ENCODE measurements at places on chromosomes 2 and 18.

GRCh38 chr2:204051476-204051875 lies 114.9 kb downstream of the ICOS start:
- DNase-seq = no peak

DNA sequence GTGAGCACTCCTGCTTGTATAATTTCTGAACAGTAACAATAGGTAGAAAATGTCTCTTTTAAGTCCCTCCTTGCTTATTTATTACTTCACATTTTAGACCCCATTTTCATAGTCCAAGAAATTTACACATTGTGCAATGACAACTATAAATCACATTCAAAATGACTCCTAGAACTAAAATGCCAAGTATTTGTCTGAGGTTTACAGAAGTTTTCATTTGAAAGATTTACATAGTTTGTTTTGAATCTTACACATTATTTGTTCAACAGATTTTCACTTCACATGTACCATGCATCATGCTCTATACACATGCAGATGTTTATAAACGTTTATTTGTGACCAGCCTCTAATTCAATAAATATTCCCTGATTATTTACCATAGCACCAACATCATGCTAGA lies 15.7 kb upstream of the TRIB2 start:
- no peak for DNase-seq

DNA sequence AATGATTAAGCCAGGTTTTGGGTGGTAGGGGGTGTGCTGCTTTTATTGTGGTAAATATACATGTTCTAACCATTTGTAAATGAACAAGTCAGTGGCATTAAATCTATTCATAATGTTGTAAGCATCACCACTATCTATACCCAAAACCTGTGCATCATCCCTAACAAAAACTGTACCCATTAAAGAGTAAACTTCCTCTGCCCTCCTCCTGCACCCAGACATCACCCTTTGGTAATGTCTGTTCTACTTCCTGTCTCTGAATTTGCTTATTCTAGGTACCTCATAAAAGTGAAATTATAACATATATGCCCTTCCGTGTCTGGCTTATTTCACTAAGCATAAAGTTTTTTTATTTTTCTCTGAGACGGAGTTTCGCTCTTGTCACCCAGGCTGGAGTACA lies 14.1 kb downstream of the RIF1 start:
- DNase-seq = no peak

DNA sequence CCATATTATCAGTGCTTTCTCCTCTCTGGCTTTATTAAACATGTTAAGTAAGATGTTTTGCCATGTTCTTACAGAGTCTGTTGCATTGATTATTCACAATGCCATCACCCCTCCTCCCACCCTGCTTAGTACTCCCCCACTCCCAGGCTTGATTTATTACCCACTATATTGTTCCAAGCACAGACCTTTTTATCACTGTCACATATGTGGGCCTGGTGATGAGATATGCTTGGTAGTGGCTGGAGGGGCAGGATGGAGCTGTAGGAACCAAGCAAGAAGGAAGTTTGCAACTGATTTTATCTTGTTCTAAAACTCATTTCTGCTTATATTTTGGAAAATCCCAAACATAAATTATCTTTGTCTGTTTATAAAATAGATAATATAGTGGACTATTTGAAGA lies 748.2 kb upstream of the CELF4 start:
- no peak for DNase-seq

DNA sequence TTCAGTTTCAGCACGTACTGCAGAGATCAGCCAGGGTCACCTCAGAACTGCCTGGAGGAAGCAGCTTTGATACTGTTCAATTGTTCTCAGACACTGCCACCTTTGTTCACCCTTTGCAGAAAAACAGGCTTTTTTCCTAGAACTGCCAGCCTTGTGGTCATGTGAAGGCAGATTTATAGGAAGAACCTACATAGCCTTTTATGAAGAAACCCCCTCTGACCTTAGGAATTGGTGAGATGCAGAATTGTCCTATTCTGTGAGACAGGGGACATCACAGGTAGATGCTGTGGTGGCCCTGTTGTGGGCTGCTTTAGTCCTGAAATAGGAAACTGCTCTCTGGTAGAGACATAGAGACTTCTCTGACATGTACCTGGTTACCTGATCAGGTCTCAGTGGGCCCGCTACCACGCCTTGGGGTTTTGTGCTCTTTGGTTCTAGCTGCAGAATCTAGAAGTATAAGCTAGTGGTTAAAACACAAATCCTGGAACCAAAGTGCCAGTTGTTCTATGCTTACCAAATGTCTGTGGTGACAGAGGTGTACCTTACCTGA lies 206.6 kb downstream of the AGPS start:
- no peak for DNase-seq

DNA sequence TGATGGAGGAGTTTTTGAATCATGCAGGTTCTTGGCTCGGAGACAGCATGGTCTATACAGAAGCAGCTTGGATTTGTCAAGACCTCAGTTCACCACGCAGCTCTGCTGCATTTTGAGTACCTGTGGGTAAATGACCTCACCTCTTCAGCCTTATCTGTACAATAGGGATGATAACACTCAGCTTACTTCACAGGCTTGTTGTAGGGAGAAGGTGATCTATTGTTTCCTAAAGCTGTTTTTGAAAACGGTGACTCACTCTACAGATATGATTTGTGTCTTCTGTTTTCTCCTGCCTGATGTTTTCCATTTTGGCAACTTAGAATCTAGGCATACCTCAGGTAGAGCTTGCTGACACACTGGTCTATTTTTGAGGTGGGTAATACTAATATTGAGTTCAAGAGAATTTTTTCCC lies 80.3 kb downstream of the FMNL2 start:
- DNase-seq = peak; percentile 35

- DNase-seq = no peak
Observed at GRCh38 chr2:159926695-159927094, 128.7 kb upstream of the CD302 start.

- DNase-seq = no peak
Observed at GRCh38 chr2:233772583-233772982, 5.5 kb upstream of the MROH2A start.

DNA sequence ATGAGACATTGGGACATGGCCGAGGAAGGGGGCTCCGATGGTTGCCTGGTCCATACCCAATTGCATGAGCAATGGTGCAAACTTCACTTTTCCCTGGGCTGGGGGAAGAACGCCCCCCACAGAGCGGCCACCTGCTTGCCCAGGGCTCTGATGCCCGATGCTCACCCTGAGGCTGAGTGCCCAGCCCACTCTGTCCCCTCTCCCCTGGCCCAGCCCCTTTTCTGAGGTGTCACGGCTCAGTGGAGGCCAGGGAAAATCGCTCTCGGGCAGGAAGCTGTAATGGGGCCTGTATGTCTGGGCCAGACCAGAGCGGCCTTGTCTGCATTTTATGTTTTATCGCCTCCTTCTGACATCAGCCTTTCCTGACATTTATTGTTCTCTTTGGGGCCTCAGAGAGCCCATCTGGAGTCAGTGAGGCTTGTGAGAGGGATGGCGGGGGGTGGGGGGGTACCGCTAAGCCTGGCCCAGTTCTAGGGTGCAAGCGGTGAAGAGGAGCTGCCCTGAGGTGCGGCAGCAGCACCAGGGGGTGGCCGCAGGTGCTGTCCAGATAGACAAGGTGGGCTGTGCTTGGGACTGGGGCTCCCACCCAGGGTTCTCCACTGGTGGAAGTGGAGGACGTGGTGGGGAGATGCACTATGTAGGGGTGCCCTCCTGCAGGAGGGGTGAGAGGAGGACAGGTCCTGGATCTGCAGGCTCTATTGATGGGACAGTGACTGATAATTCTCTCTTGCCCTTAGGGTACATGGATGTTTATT lies 46.2 kb downstream of the INHBB start:
- no peak for DNase-seq

GRCh38 chr2:212237350-212238095 lies 301.1 kb downstream of the ERBB4 start:
- DNase-seq = no peak

DNA sequence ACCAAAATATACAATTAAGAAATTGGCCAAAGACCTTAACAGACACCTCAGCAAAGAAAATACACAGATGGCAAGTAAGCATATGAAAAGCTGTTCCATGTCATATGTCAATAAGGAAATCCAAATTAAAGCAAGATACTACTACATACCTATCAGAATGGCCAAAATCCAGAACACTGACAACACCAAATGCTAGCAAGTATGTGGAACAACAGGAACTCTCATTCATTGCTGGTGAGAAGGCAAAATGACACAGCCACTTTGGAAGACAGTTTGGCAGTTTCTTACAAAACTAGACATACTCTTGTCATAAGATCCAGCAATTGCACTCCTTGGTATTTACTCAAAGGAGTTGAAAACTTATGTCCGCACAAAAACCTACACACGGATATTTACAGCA lies 20.3 kb upstream of the DNAJC10 start:
- DNase-seq = no peak

- DNase-seq = no peak
Observed at GRCh38 chr18:36503477-36503876, 206.0 kb downstream of the FHOD3 start.

DNA sequence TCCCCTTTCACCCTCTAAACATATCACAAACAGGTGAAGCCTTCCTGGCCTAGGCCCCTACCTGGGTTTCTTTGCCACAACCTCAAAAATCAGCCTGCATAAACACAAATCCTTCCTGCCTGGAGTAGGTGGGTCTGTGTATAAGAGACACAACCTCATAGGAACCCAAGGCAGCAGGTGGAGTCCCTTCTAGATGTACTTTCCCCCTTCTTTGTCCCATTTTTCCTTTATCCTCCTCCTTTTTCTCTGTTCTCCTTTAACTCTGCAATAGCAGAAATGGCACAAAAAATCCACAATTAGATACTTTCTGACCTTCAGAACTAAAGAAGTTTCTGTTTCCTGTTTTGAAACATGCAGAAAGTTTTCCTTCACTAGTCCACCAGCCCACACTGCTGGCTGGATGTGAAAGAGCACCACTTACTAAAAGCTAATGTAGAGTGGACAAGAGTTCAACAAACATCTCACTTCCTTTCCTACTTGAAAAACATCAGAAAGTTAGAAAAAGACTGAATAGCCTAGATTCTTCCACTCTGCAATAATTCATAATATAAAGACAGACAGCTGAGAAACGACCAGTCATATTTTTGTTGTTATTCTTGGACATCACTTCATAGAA lies 11.2 kb downstream of the SLC40A1 start:
- no peak for DNase-seq

- no peak for DNase-seq
Observed at GRCh38 chr18:424071-424661, 76.3 kb downstream of the COLEC12 start.

DNA sequence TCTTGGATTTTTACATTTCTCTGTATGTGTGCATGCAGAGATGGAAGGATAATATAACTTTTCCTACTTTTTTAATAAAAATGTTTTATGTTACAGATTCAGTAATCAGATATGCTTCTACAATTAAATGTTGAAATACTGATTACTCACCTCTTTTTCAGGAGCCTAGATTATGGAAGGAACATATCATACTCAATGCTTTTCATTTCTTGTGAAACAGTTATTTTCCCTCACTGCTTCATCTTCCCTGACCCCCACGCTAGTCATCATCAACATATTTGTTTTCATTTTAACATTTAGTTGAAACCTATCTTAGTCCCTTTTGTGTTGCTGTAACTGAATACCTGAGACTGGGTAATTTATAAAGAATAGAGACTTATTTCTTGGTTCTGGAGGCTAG lies 190.7 kb downstream of the WDR7 start:
- no peak for DNase-seq

GRCh38 chr2:35035883-35036282 lies 1319.7 kb upstream of the CRIM1 start:
- DNase-seq = no peak

DNA sequence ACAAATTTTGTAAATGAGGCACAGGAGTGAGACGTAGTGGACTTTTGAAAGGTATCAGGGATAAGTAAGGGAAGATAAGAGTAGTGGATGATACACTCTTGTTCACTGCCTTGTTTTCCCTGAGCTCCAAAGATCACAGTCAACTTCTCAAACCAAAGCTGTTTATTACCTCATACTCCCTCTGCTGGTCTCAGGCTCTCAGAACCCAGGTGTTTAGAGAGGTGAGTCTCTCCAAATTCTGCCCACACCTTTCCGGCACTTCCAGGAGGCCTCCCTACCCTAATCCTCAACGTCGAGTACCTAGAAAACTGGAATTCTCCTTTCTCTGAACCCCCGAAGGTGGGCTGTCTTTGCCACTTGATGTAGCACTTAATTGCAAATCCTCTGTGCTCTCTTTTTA lies 621.1 kb downstream of the BCL11A start:
- no peak for DNase-seq

DNA sequence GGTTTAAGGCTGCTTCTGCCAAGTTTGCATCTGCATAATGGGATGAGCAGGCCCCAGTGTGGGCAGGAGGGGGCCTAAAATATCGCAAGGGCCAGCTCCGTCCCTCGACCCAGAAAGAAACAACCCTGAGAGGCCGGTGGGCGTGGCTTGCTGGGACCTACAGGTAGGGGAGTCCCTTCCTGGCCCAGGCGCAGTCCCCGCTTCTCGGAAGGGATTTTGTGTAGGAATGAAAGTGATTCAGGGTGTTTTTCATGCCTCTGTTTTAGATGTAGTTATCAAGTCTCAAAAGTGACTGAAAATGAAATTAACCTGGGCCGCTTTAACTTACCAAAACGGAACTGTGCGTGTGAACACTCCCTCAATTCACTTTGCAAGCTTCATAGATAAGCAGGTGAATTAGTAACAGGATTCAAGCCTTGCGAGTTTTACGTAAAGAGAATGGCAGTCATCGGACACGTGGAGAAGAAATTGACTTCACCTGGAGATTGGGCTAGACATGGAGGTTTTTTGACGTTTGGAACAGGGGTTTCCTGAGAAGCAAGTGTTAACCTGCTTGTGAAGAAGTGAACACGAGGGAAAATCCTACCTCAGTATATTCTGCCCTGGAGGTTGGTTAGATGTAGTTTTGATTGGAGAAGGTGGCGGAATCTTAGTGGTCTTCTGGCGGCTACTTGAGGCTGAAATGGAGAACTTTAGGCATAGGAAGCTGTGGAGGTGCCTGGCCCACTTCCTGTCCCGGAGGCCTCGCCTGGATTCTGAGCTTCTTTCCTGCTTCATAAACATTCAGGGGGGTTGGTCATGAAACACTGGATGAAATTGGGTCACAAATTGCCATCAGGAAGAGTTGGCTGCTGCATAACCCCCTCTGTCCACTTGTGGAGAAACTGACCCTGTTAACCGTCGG lies 1.7 kb downstream of the NCK2 start:
- peak; percentile 72 for DNase-seq

DNA sequence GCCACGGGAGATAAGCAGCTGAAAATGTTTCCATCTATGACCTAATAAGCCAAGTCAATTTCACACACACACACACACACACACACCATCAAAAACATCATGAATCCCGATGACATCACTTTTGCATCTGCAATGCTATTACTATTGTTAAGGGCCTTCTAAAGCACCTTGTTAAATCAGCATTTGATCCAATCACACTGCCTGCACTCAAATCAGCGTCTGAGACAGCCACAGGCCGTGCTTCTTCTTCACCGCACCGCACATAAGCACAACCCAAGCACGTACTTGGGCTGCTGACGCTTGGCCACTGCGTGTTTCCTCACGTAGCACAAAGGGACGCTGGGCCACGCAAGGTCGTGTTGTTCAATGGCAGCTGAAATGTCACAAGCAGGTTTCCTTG lies 15.8 kb upstream of the MTCL1 start:
- DNase-seq = no peak

Data from GM06990 (cell line).